Skin of body (tissue), 3 donors: ENCODE measurements at places on chromosomes 5 and 9.

GRCh38 chr5:111627862-111628261 is 115.5 kb upstream of the STARD4 start:
- no peak for DNase-seq

DNA sequence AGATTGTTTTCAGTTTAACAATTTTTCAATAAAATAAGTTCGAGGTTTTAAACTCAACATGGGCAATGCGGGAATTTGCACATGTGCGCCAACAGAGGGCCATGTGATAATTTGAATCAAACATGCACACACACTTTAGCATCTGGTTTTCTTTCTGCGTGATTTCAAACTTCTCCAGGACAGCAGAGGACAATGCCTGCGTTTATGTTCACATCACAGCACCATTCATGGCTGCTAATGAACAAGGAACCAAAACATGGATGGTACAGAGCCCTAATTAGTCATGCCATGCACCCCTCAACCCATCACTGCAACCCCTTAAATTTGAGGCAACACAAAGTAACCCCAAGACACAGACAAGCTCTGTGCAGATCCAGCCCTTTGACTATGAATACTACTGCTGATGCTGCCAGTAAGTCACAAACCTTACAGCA is 2.8 kb downstream of the SHC3 start:
- DNase-seq = no peak

DNA sequence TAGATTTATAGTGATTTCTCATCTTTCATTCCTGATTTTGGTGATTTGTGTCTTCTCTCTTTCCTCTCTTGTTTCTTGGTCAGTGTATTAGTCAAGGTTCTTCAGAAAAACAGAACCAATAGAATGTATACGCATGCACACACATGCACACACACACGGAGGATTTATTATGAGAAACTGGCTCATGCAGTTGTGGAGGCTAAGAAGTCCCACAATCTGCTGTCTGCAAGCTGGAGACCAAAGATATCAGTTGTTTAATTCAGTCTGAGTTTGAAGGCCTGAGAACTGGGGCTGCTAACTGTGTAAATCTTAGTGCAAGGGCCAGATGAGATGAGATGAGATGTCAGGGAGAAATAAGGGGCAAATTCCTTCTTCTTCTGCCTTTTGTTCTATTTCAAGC is 5.7 kb upstream of the RPS23 start:
- no peak for DNase-seq

- no peak for DNase-seq
These were observed 276.0 kb upstream of the TMEM161B start for GRCh38 chr5:88544671-88545070.

- no peak for DNase-seq
These were observed 74.7 kb downstream of the COL27A1 start for GRCh38 chr9:114230068-114230467.

DNA sequence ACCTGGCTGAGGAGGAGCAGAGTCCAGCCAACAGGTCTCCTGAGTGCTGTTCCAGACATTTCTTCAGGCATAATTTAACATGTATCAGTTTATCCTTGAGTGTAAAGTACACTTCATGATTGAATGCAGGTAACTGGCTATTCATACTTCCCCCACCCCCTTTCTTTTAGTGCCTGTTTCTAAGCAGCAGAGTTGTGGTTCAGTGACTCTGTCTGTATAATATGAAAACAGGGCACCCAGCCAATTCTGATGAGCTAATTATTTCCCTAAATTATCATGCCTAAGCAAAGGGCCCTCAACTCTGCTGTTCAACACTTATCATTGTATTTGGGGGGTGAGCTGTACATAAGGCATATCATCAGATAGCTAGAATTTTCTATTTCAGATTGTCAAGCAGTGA is 51.9 kb upstream of the ZSWIM6 start:
- peak; percentile 24 for DNase-seq

- DNase-seq = no peak
These were observed 1041.0 kb downstream of the TLE1 start for GRCh38 chr9:80648336-80648735.

DNA sequence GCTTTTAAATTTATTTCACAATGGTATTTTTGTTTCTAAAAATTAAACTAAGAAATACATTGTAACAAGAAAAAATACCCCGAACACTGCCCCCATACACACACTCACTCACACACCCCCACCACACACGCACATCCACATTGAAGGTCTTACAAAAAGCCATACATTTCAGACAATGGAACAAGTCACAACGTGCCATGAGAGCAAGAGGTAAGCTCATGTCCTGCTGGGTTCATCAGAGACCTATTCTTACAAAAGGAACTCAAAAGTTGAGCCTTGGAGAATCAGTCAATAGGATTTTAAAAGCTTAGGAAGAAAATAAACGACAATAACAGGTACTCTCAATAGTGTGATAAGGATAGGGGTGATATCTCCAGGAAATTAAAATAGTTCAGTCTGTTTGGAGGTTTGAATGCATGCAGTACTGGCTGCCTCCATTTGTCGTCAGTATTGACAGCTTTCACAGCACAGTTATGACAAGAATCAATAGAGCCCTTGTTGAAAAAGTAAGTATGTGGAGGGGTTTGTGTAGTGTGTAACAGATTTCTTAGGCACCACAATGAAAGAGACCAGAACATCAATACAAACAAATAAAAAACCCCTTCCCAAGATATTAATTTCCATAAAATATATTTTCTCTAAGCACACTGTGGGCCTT is 1826.2 kb upstream of the CDH6 start:
- no peak for DNase-seq

DNA sequence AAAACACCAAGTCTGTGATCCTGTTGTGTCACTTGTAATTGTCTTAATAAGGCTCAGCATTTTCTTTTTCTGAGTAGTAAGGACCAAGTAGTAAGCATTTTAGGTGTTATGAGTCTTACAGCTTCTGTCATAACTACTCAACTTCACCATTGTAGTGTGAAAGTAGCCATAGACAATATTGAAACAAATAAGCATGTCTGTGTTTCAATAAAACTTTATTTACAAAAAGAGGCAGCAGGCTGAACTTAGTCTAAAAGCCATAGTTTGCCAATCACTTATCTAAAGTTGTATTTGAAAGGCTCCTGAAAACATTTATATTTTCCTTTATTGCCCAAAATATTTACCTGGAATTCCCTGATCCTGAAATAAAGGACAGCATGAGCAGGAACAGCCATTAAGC is 796.1 kb downstream of the CDH12 start:
- DNase-seq = no peak

- DNase-seq = peak; percentile 44
These were observed 35.9 kb upstream of the ARSB start for GRCh38 chr5:79020861-79021561.

- no peak for DNase-seq
These were observed 21.5 kb downstream of the PLPP7 start for GRCh38 chr9:131310833-131311554.

GRCh38 chr5:140402258-140403074 is 833 bp downstream of the ANKHD1 start:
- DNase-seq = peak; percentile 10

DNA sequence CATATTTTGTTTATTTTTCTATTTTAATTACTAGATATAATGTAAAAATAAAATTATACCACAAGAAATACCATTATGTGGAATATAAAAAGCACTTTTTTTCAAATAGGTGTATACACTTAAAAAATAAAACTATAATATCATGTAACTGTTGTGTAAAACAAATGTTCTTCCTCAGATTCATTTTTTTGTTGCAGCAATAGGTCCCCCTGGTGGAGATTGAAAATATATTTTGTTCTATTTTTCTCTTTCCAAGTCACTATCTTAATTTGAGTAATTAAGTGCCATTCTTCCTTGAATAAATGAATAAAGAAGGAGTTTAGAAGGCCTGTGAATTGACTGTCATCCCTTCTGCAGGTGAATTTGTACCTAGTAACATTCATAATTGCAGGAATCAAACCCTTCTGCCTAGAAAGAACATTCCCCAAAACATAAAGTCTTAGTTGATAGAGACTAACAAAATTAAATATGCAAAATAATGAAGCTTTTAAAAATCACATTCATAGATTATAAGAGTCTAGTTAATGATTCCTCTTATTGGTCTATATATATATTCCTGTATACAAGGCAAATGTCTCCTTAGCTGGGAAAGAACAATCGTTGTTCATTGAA is 23.4 kb downstream of the CETN3 start:
- no peak for DNase-seq

GRCh38 chr5:154610321-154611154 is 132.5 kb upstream of the HAND1 start:
- DNase-seq = peak; percentile 46

DNA sequence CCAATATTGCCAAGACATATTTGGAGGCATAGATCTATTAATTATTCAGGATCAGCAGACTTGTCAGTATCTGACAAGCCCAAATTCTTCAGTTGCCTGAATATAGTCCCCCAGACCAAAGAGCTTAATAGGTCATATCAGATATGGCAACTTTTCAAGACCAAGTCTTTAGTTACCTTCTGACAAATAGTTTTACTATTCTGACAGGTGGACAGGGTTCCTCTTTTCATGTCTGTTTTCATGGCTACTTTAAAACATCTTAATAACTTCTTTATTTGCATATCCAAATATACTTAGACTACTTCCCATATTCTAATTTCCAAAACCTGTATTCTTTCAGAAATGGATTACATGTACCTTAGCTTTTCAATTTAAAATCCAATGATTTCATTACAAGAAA is 65.4 kb downstream of the AUH start:
- DNase-seq = no peak

- no peak for DNase-seq
These were observed 42.2 kb upstream of the RFX3 start for GRCh38 chr9:3567988-3568387.
